ENCODE measurements at places on chromosomes 2 and 18.

DNA sequence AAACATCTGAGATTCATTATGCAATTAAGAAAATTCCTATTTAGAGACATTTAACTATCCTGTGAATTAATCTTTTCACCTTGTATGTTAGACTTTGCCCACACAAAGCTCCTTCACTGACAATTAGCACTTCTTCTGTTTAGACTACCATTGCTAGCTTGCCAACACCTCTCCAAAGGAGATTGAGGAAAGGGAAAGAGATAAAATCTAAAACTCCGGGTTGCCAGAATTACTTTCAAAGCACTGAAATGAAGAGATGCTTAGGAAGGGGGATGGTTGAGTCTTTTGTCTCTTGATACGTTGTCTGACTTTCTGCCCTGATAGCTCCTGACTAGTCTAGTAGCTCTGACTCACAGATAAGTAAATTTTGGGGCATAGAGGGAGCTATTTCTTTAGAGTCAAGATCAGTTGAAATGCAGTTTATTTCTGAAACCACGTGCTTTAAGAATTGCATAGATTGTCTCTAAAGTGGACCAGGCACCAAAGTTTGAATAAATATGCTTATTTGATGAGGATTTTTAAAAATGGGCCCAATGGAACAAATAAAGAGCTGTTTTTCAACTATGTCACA is 74.1 kb upstream of the DSEL start:
- no peak for DNase-seq

GRCh38 chr2:167764772-167765341 is 482.5 kb downstream of the STK39 start:
- DNase-seq, result no peak

GRCh38 chr2:107529146-107529545 is 297.5 kb upstream of the RGPD4 start:
- DNase-seq, result no peak

- DNase-seq, result no peak
Measured at GRCh38 chr18:12637901-12638643, 19.8 kb downstream of the SPIRE1 start.
